ENCODE measurements at places on chromosomes 13 and 19.

- DNase-seq = no peak
Measured at GRCh38 chr19:38759590-38760003, 13.7 kb downstream of the LGALS7 start.

GRCh38 chr13:43391036-43391435, 367.6 kb downstream of the DNAJC15 start:
- DNase-seq = no peak

DNA sequence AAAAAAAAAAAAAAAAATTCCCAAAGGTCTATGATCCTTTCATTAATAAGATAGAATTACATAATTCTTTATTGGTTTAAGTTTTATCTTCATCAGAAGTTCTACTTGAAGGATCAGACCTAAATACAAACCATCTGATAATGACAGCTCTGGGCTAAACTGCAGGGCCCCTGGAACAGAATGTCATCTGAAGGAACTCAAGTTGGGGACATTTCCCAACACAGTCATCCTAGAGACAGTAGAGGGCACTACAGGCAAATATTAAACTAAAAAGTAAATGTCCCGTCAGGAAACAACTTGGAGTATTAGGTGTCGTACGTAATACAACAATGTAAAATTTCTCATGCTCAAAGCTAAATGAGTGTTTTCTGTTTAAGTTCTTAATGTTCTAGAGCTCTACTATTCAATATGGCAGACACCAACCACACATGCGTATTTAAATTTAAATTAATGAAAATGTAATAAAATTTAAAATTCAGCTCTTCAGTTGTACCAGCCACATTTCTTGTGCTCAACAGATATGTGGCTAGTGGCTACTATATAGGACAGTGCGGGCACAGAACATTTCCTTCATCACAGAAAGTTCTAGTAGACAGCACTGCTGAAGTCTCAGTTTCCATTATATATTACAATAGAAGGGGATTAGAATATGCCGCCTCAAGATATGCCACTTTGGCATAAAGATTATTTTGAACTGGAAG, 21.8 kb upstream of the NAXD start:
- no peak for DNase-seq

GRCh38 chr13:107866941-107867623, 348.3 kb downstream of the LIG4 start:
- DNase-seq = no peak

DNA sequence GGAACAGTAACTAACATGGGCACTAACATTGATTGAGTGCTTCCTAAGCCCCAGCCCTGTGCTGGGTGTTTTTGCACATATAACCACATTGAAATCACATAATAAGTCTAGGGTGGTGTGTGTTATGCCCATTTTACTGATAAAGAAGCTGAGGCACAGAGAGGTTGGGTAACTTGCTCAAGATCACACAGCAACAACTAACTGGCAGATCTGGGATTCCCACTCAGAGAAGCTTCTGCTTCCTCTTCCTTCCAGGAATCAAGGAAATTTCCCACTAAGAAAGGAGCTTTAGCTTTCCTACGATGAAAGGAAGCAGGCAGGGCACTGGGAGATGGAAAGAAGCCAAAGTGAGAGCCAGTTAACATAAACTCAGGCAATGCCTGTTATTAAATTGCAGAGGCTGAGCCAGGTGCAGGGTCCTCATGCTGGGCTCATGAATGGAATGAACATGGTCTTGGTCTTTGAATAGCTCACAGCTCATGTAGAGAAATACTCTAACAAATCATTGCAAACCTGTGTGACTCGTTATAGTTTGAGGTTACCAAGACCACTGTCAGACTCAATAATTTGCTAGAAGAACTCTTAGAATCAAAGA, 10.1 kb downstream of the SSC5D start:
- DNase-seq = no peak

DNA sequence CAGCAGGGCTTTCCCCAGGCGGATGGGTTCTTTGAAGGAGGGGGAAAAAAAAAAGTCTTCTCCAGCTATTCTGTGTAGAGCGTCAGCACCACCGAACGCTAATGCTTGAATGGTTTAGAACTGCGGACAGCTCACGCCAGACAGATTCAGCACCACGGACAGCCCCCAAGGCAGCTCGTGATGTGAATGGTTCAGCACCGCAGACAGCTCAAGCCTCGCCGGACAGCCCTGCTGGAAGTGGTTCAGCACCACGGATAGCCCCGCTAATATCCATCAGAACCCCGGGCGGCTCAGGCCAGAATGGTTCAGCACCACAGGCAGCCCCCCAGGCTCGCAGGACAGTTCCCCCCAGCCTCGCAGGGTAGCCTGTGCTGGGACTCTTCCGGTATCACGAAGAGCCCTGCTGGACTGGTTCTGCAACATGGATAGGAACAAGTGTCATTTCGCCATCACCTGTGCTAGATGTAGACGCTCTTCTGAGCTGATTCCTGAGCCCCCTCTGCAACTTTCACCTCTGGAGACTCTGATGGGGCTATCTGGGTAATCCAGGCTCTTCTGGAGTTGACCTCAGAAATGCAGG, 4.9 kb upstream of the SMIM17 start:
- DNase-seq = peak; percentile 10

DNA sequence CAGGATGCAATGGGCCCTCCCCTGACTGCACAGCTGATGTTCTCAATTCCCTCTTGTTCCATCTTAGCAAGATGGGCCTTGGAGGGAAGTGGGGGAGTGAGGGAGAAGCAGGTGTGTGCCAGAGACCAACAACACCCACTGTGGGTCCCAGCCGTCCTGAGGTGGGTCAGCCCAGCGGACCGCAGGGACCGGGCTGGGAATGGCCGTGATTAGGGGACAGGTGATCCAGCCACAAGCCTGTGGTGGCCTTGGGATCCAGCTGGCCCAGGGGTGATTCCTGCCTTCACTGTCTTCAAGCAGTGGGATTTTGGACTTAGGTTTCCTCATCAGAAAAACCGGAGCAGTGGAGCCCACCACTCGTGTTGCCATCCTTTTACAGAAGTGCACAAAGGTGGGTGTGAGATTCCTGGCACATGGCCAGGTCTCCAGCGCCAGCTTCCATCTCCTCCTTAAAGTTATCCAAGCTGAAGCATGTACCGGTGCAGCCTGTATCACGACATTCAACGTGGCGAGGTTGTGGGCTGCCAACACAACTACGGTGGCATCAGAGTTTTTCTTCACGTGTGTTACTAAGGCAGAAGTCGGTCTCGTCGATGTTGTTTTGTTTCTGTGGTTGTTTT, 9.0 kb upstream of the ATP11A start:
- no peak for DNase-seq

GRCh38 chr19:4304538-4305256, at the start of gene FSD1:
Gene FSD1 (plus strand): TSS chr19:4304598. CDS start chr19:4304747, 149 bp downstream.
- DNase-seq = peak; percentile 53

- DNase-seq = no peak
Measured at GRCh38 chr13:44679597-44679996, 103.5 kb upstream of the TSC22D1 start.

GRCh38 chr13:44972956-44973581, 16.2 kb downstream of the NUFIP1 start:
- no peak for DNase-seq

- no peak for DNase-seq
Measured at GRCh38 chr19:8681345-8682029, 17.1 kb downstream of the ACTL9 start.

DNA sequence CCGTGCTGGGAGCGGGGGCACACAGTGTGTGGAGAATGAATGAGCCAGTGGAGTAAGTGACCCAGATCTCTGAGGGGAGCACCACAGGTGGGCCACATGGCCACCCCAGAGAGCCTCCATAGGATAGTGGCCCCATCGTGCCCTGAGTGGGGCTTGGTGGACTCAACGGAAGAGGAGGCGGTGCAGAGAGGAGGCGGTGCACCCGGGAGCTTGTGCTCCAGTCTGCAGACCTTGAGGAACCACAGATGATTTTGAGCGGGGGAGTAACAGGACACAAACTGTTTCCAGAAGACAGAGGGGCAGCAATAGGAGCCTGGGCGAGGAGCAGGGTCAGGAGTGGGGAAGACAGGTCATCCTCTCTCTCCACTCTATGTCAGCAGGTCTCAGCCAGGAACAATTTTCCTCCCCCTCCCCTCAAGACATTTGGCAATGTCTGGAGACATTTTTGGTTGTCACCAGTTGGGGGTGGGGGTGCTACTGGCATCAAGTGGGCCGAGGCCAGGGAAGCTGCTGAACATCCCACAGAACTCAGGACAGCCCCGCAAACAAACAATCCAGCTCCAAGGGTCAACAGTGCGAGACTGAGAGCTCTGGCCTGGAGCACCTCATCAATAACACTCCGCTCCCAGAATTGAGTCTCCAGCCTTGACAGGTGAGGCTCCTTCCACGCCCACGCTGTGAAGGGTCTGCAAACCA, 182.2 kb downstream of the USP12 start:
- no peak for DNase-seq

DNA sequence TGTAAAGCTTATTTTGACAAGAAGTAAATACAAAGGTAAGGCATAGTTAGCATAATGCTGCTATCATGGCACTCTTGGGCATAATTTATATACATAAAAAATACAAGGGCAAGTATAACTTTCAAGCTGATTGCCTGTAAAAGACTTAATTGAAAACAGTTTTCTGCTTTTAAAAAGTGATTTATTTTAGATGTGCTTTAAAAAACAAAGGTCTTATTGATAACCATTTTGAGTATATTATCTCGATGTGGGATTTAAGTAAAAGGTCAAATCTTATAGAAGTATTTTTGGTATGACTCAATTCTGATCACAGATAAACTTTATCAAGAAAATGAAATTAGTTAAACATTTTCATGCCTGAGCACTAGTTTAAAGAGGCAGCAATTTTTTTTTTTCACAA, 175.8 kb downstream of the KCNRG start:
- no peak for DNase-seq

DNA sequence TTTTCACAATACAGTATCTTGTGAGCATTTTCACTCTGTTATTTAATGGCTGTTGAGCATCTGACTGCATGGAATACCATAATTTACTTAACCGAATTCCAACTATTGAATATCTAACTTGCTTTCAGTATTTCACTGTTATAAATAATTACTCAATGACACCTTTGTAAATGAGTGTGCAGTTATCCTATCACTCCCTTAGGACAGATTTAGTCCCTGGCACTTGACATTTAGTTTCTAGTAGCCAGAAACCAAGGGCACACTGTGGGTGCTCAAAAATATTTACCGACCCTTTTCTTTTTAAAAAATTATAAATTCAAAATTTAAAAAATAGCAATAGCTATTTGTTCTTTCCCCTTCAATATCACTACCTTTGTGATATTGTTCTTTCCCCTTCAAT, 258.8 kb downstream of the DCLK1 start:
- DNase-seq = no peak

All from stimulated activated CD8-positive, alpha-beta memory T cell treated with anti-CD3 and anti-CD28 coated beads, Interleukin-7, amount 100 ng/mL, for 24 hours (primary cell).